Caco-2 (cell line): ENCODE measurements at places on chromosomes 4 and X.

GRCh38 chr4:10629394-10629793, 55.2 kb downstream of the CLNK start:
- H3K36me3 ChIP-seq, result no peaks in the 10 kb centered on the region
- H3K27me3 ChIP-seq, result no peaks in the 10 kb centered on the region
- H3K4me3 ChIP-seq, result no peak overlapping the region
- H3K4me1 ChIP-seq, result peaks cover 10% of the 10 kb centered on the region
- no peak overlapping the region for H3K27ac ChIP-seq

GRCh38 chrX:65241059-65241721, 264.9 kb upstream of the ZC4H2 start:
- H3K36me3 ChIP-seq, result no peaks in the 10 kb centered on the region
- peaks cover 6% of the 10 kb centered on the region; the same call in 1 of the 2 replicates for H3K4me1 ChIP-seq

DNA sequence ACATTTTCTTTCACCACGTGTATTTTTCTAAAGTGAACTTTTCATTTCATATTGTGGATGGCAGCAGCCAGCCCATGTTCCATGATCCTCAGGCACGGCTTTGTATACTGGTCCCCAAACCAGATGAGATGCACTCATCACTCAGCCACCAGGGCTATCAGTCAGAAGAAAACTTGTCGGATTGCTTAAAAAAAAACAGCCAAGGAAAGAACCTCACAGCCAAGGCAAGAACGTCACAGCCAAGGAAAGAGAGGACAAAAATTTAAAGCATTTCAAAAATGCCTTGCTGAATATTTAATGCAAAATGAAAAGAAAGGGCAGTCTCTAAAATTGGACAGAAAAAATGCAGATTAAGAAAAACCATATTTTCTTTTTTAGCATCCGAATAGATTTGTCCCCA, 333.3 kb downstream of the PDGFC start:
- no peak overlapping the region for H3K4me3 ChIP-seq
- H3K36me3 ChIP-seq, result no peaks in the 10 kb centered on the region
- H3K27ac ChIP-seq, result no peak overlapping the region
- DNase-seq, result no peak
- no peaks in the 10 kb centered on the region for H3K4me1 ChIP-seq
- no peaks in the 10 kb centered on the region for H3K27me3 ChIP-seq

- H3K27me3 ChIP-seq, result no peaks in the 10 kb centered on the region
- H3K4me3 ChIP-seq, result no peak overlapping the region
- H3K27ac ChIP-seq, result no peak overlapping the region
- DNase-seq, result no peak
- peaks cover 7% of the 10 kb centered on the region; the same call in 1 of the 2 replicates for H3K4me1 ChIP-seq
Observed at GRCh38 chr4:184331268-184331995, 113.8 kb upstream of the ENPP6 start.

GRCh38 chr4:185112104-185112503, 31.0 kb upstream of the SLC25A4 start:
- H3K36me3 ChIP-seq, result no peaks in the 10 kb centered on the region
- no peak for DNase-seq

DNA sequence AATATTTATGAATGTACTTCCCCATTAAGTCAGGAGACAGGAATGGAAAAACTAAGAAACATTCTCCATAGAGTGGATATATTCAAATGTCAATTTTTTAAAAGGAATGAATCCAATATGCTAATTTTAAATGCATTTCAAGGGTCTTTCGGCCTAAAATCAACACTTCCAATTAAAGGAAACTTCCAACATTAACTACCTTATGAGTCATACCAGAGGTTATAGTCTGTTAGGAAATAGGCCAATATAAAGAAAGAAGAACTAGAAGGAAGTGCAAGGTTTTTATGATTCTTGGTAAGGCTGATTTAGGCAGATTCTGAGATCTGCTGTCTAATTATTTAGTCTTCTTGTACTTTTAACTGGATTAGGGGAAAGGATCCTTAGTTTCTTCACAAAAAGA, 260.1 kb upstream of the EDNRA start:
- H3K36me3 ChIP-seq, result no peaks in the 10 kb centered on the region
- H3K27ac ChIP-seq, result no peak overlapping the region
- H3K4me1 ChIP-seq, result no peaks in the 10 kb centered on the region
- no peaks in the 10 kb centered on the region for H3K27me3 ChIP-seq
- no peak for DNase-seq
- H3K4me3 ChIP-seq, result no peak overlapping the region

GRCh38 chr4:148565801-148566200, 123.6 kb upstream of the NR3C2 start:
- no peaks in the 10 kb centered on the region for H3K36me3 ChIP-seq
- no peaks in the 10 kb centered on the region for H3K27me3 ChIP-seq

DNA sequence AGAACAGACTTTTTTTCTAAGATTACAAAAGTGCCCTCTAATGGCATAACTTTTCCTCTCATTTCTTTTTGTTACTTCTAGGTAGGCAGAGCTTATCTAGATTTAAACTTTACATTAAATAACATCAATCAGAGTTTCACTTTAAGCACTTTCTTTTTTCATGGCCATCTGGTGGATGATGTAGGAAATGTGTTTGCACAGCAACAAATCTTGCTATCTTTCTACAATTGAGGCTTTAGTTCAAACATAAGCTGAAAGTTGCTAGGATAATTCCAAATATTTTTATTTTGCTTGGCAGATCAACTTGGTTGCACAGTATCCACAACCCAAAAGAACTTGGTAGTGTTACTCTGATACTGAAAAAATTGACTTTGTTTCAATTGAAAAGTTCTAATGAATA, 22.0 kb downstream of the NDNF start:
- no peak for DNase-seq
- no peaks in the 10 kb centered on the region for H3K36me3 ChIP-seq
- no peaks in the 10 kb centered on the region; the same call in none of the 2 replicates for H3K4me1 ChIP-seq
- H3K27ac ChIP-seq, result no peak overlapping the region

GRCh38 chrX:55452833-55453124, 852 bp downstream of the MAGEH1 start:
- no peak for DNase-seq
- H3K4me3 ChIP-seq, result no peak overlapping the region
- H3K36me3 ChIP-seq, result no peaks in the 10 kb centered on the region
- no peak overlapping the region for H3K27ac ChIP-seq
- H3K4me1 ChIP-seq, result no peaks in the 10 kb centered on the region

- no peak for DNase-seq
- no peak overlapping the region for H3K4me3 ChIP-seq
- H3K27ac ChIP-seq, result no peak overlapping the region
- no peaks in the 10 kb centered on the region for H3K4me1 ChIP-seq
- H3K27me3 ChIP-seq, result no peaks in the 10 kb centered on the region
Observed at GRCh38 chr4:77050962-77051361, 24.8 kb downstream of the CCNI start.

GRCh38 chr4:7827566-7827965, 112.1 kb downstream of the AFAP1 start:
- H3K4me1 ChIP-seq, result peaks cover 8% of the 10 kb centered on the region; the same call in 1 of the 2 replicates
- no peaks in the 10 kb centered on the region for H3K36me3 ChIP-seq
- no peak overlapping the region for H3K4me3 ChIP-seq
- no peak overlapping the region for H3K27ac ChIP-seq

- DNase-seq, result peak; percentile 46
- peaks cover 75% of the 10 kb centered on the region for H3K4me1 ChIP-seq
- H3K4me3 ChIP-seq, result no peak overlapping the region
- no peak overlapping the region for H3K27ac ChIP-seq
Observed at GRCh38 chr4:16029886-16030285, 53.9 kb downstream of the PROM1 start.

DNA sequence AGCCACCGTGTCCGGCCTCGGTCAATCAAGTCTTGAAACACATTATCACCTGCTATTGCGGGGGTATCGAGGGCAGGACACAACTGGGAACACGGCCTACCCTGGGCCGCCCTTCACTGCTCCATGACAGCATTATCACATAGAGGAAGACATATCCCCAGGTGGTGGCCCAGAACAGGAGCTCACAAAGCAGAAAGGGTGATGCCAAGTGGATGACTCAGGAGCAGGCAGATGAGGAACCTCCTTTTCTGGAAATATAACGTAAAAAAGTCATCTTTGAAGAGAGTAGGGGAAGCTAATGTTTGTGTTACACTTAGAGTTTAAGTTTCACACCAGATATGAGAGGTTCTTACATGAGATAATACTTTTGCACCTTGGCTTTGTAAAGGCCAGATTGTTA, 5.3 kb upstream of the SUPT20HL1 start:
- no peaks in the 10 kb centered on the region for H3K4me1 ChIP-seq
- H3K27ac ChIP-seq, result no peak overlapping the region
- no peak for DNase-seq
- H3K36me3 ChIP-seq, result no peaks in the 10 kb centered on the region

DNA sequence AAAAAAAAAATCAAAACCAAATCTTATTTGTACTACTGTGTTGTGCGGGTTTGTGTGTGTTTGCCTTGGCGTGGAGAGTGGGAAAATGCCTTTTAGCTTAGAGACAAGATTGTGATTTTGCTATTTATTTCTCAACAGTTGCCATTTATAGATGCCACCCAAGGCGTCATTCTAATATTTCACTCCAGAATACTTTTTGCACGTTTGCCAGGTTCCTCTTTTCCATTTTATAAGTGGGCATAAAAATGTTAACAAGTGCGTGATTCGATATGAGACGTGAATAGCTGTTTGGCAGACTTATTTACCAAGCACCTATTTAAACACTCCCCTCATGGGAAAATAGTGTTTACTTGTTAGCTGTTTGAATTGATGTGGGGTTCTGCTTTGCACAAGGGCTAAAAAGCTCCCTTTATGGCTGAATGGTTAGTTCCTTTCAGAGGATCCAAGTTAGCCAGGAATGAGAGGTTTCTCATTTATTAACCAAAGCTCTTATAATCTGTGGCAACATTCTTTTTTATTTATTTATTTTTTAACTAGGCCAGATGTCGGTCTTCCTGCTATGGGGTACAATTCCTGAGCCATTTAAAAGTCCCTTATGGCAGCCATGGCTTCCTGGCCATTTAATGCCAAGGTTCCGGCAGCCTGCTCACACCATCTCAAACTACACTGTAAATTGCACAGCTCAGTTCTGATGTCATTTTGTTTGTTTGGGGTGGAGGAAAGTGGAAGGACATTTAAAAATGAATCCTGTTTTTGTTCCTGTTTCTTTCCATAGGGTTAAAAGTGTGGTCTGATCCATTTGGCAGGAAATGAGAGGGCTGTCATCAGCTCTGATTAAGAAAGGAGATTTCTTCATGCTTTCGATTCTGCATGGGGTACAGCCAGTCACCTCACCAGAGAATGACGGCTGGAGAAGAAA, 14.6 kb downstream of the SMIM20 start:
- H3K36me3 ChIP-seq, result no peaks in the 10 kb centered on the region
- no peaks in the 10 kb centered on the region for H3K27me3 ChIP-seq
- DNase-seq, result no peak
- no peak overlapping the region for H3K4me3 ChIP-seq
- no peaks in the 10 kb centered on the region for H3K4me1 ChIP-seq

DNA sequence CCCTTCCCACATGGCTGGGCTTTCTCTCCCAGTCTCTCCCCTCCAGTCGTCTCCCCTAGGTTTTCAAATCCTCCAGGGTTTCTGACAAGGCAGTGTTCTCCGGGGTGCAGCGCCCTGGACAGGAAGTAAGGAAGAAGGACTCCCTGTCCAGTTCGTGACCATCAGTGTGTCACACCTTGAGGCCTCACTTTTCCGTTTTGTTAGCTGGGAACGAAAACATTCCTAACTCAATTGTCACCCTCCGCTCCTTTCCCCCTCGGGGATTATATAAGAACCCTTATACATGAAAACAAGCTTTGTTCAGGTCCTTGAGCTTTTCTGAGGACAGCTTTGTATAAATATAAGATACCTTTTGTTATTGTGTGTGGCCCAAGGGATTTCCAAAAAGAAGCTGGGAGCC, 92.1 kb downstream of the KDR start:
- H3K27ac ChIP-seq, result no peak overlapping the region
- no peak for DNase-seq
- H3K4me1 ChIP-seq, result peaks cover 26% of the 10 kb centered on the region
- H3K27me3 ChIP-seq, result no peaks in the 10 kb centered on the region
- H3K4me3 ChIP-seq, result no peak overlapping the region

GRCh38 chrX:151082077-151082948, 94.1 kb upstream of the GPR50 start:
- H3K4me1 ChIP-seq, result no peaks in the 10 kb centered on the region
- H3K27ac ChIP-seq, result no peak overlapping the region

DNA sequence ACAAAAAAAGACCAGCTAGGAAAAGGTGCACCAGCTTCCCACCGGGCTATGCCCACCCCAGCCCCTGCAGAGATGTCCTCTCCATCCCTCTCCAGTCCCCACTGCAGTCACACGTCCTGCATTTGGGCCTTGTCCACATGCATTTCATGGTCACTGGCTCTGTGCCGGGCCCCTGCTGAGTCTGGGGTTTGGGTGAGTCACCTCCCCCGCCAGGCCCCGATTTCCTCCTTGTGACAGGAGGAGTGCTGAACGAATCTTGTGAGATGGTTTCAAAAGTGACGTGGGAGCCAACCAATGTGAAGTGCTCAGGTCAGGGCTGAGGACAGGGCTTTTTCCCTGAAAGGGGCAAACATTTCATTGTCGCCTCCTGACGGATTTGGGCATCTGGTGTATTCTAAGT, 7.1 kb downstream of the CPZ start:
- H3K27ac ChIP-seq, result no peak overlapping the region
- DNase-seq, result no peak
- no peaks in the 10 kb centered on the region for H3K36me3 ChIP-seq
- no peaks in the 10 kb centered on the region for H3K27me3 ChIP-seq

- no peaks in the 10 kb centered on the region for H3K27me3 ChIP-seq
- H3K27ac ChIP-seq, result no peak overlapping the region
- no peak for DNase-seq
- H3K36me3 ChIP-seq, result no peaks in the 10 kb centered on the region
- H3K4me3 ChIP-seq, result no peak overlapping the region
- H3K4me1 ChIP-seq, result no peaks in the 10 kb centered on the region
Observed at GRCh38 chr4:31458813-31459212, 738.6 kb downstream of the PCDH7 start.

GRCh38 chr4:187811591-187811990, 184.0 kb upstream of the ZFP42 start:
- H3K27me3 ChIP-seq, result no peaks in the 10 kb centered on the region
- DNase-seq, result no peak
- H3K4me3 ChIP-seq, result no peak overlapping the region
- H3K36me3 ChIP-seq, result no peaks in the 10 kb centered on the region
- no peak overlapping the region for H3K27ac ChIP-seq
